Dorsolateral prefrontal cortex (tissue), 122 donors: ENCODE measurements at places on chromosomes 5 and 9.

DNA sequence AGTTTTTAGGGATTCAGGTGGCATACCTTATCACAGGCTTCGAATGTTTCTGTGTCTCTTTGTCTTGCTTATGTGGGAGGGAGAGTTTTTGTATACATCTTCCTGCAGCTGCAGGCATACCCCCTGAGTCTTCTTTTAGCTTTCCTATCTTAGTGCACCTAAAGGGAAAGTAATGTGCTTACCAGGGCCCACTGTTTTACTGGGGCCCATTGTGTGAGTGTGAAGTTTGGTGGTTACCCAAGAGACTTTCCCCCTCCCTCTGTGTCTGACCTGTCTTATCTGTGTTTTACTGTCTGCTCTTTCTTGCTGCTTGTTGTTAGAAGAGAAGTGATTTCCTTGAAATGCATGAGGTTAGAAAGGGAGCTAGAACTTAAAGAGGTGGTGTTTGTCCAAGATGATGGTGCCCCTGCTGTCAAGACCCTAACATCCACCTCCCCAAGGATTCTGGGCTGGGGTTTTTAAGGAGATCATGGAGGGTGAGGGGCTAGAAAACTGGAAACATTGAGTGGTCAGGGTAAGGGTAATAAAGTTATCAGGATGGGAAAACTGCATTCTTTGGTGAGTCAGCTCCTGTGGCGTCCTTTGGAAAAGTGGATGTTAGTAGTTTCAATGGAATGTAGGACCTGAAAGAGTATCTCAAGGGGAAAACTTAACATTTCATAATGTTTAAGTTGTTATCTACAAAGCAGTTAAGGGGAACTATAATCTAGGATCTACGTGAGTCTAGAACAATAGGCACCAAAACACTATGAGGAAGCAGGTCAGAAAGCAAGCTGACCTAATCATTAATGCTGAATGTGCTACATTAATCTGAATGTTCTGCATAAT, 583.5 kb upstream of the TUSC1 start:
- DNase-seq: no peak

- no peak for DNase-seq
Measured at GRCh38 chr5:59430066-59430685, 463.4 kb downstream of the PDE4D start.

DNA sequence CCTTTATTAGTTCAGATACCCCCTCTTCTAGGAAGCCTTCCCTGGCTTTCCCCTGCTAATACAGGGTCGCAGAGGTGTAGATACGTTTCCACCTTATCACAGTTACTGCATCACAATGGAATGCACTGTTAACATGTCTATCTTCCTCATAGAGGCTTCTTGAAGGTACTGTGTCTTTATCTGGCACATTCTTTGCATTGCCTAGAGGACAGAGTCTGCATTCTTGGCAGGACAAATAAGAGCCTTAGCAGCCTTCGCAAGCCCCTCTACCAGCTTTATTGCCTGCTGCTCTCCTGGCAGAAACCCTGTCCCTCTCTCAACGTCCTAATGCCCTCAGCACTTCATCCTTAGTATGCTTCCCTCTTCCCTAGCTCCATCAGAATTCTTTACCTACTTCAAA, 31.6 kb downstream of the SLC1A3 start:
- DNase-seq: no peak

DNA sequence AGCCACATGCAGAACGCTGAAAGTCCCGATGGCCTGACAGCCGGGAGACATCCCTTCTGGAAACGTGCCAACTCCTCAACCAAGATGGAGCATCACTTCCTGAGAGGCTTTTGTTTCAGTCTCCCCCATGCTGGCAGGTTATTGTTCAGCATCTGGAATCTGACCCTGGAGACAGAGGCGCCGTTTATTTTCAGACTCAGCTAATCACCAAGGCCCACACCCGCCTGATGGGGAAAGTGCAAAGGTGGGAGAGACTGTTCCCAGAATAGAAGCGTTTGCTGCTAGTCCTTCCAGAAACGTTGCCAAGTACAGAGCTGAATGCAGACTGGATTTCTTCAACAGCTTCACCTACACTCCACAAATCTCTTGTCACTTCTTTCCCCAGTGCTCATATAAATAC, 41.8 kb upstream of the S1PR3 start:
- no peak for DNase-seq

- DNase-seq: no peak
Measured at GRCh38 chr5:8879248-8879647, 666.6 kb downstream of the SEMA5A start.

- DNase-seq: no peak
Measured at GRCh38 chr5:88997937-88998336, 115.0 kb upstream of the MEF2C start.

DNA sequence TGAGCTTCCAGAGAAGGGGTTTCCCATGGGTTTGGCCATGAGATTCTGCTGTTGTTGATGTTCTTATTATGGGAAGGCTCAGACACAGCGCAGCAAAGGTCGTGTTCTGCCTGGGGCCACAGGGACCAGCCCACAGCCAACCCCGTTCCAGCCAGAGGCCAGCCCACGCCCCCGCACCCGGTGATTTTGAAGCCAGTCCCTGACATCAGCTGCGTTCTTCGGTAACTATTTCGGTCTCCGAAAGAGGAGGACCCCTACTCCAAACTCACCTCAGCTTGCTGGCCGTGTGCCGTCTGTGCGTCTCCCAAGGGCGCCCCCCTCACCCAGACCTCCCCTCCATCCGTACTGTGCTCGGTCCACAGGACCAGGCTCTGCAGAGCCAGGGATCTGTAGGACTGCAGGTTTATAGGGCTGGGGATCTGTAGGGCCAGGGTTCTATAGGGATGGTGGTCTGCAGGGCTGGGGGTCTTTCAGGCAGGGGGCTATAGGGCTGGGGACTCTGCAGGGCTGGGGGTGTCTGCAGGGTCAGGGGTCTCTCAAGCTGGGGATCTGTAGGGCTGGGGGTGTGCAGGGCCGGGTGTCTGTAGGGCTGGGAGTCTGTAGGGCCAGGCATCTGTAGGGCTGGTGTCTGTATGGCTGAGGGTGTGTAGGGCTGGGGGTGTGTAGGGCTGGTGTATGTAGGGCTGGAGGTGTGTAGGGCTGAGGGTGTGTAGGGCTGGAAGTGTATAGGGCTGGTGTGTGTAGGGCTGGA, 11.8 kb downstream of the COL5A1 start:
- no peak for DNase-seq

DNA sequence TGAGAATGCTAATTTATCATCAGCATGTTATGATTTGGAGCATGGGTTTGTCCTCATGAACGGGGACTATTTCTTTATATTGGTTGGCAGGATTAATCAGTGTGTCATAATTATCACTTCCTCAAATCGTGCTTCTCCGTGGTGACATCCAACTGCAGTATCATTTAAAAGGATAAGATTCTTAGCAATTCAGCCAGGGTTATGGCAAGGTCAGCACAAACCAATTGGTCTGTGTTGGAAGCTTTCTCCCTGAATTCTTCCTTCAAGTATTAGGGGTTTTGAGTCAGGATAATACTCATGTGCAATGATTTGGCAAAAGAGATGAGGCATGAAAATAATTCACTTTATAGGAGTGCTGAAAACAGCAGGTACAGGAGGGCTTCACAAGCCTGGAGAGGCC, 5.5 kb upstream of the CAMLG start:
- DNase-seq: no peak

DNA sequence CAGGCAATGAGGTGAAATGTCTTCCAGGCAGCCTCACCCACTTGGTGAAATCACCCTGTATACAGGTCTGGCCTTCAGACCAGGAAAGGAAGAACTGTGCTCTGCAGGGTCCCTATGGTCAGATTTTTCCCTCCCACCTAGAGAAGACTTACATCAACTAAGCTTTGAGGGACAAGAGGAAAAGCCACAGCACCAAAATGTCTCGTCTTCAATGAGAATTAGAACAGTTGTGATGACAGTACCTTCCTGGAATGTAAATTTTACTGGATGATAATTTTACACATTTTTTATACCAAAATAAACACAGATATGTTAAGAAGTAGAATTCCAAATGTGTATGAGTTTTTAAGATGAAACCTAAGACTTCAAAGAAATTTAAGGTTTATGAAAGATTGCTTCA, 283.9 kb downstream of the SPOCK1 start:
- no peak for DNase-seq

GRCh38 chr9:107542411-107543157, 53.0 kb upstream of the KLF4 start:
- no peak for DNase-seq

DNA sequence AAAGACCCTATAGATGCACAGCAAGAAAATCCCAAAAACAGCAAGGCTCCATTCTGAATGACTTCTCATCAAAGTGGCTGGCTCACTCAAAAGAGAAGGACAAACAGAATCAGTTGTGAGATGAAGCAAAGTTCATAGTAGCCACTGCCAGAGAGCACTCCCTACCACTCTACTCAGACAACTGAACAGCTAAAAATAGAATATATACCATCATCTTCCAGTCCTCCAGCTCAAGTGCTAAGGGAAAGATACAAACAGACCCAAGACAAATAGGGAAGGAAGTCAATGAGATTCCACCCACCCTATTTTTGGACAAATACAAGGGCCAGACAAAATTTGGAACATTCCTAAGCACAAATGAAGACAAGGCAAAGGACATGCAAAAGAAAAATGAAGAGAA, 20.6 kb downstream of the GNAQ start:
- DNase-seq: no peak

DNA sequence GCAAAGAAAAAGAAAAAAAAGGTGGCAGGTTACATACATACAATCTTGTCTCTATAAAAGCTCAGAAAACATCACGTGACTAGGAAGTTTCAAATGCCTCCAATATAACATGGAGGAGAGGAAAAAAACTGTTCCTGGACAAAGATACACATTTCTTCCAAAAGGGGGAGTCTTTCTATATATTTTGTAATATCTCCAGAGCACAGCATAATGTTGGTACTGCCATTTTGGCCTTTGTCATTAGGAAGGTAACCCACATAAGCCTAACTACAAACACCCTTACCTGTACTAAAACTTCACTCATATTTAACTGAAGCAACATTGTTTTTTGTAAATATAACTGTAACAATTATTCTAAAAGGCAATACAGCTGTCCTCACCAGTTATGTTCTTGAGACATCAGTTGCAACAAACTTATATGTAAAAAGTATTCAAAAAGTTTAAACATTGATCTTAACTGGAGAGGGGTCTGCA, 1.2 kb upstream of the BTF3 start:
- no peak for DNase-seq

DNA sequence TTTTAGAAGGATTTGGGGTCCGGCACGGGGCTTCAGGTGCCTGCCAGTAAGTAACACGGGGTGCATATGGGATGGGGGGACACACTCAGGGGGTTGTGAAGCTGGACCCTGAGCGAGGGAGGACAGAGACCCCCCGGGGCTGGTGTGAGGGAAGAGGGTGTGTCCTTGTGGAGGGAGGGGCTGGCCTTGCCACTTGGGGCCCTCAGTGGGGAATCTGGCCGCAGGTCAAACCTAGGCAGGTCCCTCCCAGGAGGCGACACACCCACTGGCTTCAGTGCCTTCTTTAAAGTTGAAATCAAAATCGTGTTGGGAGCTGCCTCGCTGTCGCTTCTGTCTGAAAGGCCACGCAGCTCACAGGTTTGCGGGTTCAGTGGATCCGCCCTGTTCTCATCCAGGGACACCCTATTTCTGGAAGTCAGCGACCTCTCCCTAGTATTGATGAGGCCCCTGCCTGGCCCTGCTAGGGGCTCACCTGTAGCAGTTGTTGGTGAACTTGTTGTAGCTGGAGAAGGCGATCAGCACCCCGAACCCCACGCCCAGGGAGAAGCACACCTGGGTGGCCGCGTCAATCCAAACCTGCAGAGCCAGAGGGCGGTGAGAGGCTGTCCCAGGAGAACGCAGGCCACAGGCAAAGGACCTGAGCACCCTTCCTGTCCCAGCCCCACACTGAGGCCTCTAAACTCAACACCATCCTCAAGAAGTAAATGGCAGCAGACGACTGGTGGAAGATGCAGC, 29.4 kb downstream of the SLC6A3 start:
- no peak for DNase-seq

DNA sequence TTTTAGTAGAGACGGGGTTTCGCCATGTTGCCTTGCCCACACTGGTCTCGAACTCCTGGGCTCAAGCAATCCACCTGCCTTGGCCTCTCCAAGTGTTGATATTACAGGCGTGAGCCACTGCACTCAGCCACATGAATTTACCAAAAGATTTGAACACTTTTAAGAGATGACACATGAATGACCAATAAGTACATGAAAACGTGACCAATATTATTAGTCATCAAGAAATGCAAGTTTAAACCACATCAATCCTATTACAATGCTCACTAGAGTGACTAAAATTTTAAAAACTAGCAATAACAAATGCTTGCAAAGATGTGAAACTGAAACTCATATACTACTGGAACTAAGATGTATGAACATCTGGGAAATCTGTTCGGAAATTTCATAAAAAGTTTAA, 54.3 kb downstream of the NR6A1 start:
- DNase-seq: no peak

DNA sequence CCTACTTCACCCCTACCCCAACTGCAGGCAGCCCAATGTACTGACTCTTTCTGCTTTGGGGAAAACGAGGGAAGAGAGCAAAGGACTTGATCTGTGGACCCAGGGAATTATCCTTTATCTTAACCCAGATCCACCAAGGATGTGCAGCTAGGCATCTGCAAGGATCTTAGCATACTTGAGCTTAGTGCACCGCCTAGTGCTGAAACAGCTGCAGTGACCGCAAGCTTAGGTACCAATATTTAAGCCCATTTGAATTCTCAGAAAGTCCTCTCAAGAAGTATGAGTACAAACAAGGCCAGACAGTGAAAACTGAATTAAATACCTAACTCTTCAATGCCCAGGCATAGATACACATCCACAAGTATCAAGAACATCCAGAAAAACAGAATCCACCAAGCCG, 576.7 kb upstream of the ADAMTS16 start:
- DNase-seq: no peak

DNA sequence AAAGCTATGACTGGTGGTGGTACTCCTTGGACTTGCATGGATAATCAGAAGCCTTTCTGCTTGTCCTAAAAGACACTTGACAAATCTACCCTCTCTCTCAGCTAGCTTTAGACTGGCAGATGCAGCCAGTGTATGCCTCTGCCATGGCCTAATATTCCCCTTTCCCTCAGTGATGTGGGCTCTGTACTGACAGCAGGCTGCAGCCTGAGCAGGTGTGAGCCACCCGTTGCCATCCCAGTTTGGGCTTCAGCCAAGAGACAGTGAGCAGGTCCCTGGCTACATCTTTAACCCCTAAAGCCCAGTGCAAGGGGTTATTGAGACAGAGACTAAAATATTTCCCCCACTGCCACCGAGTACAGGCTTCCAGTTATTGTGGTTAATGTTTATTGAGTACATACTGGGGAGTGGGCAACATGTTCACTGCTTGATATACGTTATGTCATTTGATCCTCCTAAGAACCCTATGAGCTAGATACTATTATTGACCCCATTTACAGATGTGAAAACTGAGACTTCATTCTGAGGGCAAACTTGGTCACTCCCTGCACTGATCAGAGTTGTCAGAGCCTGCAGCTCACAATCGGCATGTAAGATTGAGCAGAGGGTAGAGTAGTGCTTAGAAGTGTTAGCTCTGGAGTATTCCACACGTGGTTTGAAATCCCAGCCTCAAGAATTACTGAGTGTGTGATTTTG, 254.2 kb downstream of the ARHGAP26 start:
- DNase-seq: no peak

GRCh38 chr5:38678076-38678475, 121.6 kb upstream of the LIFR start:
- no peak for DNase-seq
